ENCODE measurements at places on chromosomes 4 and X.

GRCh38 chr4:87865960-87866598 is 33.3 kb downstream of the MEPE start:
- no peak for DNase-seq

DNA sequence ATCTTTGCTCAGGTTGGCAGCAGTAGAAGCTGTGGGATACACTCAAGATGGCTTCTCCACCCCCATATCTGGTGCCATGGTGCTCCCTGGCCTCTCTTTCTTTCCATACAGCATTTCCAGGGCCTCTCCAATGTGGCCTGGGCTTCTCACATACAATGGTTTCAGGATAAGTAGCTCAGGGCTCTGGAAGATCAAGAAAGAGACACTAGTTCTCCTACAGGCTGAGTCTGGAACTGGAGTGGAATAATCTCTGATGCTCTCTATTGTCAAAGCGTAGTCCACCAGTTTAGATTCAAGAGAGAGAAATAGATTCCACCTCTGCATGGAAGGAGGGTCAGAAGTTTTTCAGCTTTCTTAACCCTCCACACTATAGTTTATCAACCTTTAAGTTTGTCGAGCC is 138.2 kb upstream of the AADAT start:
- no peak for DNase-seq

- no peak for DNase-seq
Measured at GRCh38 chr4:61994036-61994435, 793.9 kb downstream of the ADGRL3 start.

DNA sequence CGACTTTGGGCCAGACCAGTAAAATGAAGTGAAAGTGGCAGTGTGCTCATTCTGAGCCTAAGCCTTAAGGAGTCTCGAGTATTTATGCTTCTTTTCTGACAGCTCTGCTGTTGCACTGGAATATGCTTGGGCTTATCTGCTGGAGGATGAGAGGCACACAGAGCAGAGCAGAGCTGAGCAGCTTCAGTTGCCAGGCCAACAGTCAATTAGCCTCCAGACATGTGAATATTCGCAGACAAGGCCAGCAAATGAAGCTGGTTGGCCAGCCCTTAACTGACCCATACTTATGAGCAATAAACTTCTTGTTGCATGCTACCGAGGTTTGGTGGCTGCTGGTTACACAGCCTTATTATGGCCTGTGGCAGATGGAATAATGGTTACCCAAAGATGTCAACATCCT is 203.0 kb upstream of the GEMIN8 start:
- DNase-seq: no peak

- DNase-seq: no peak
Measured at GRCh38 chrX:2689773-2690666, 1.1 kb upstream of the CD99 start.

Measured in activated gamma-delta T cell treated with anti-CD3 and anti-CD28 coated beads, Interleukin-2, amount 50 U/mL, for 16 hours (primary cell).